AG08395 (cell line): ENCODE measurements at places on chromosomes 16 and 17.

- DNase-seq, result no peak
Observed at GRCh38 chr17:43813386-43813785, 19.6 kb downstream of the MPP3 start.

DNA sequence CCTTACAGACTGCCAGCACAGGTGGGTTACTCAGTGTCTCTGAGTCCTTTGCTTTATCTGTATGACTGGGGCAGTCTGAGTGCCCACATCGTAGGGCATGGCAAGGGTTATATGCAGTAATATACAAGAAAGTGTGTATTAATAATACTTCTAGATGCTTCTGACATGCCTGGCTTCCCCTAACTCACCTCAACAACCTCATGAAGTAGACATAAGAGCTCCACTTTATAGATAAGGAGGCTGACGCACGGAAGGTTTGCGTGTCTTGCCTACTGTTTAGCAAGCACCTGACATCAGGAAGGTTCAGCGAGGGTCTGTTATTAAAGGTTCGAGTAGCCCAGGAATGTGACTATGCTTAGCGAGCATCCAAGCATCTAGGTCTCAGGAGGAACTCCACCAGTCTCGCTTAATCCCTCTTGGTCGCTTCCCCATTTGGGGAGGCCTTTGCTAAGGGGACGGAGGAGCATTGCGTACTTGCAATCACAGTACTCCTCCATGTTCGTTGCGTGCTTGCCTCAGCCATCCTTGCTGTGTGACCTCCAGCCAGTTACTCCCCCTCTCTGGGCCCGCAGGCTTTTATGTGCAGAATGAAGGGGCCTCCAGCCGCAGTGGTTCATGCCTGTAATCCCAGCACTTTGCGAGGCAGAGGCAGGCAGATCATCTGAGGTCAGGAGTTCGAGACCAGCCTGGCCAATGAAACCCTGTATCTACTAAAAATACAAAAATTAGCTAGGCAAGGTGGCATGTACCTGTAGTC is 1.6 kb downstream of the KCNG4 start:
- DNase-seq, result no peak

DNA sequence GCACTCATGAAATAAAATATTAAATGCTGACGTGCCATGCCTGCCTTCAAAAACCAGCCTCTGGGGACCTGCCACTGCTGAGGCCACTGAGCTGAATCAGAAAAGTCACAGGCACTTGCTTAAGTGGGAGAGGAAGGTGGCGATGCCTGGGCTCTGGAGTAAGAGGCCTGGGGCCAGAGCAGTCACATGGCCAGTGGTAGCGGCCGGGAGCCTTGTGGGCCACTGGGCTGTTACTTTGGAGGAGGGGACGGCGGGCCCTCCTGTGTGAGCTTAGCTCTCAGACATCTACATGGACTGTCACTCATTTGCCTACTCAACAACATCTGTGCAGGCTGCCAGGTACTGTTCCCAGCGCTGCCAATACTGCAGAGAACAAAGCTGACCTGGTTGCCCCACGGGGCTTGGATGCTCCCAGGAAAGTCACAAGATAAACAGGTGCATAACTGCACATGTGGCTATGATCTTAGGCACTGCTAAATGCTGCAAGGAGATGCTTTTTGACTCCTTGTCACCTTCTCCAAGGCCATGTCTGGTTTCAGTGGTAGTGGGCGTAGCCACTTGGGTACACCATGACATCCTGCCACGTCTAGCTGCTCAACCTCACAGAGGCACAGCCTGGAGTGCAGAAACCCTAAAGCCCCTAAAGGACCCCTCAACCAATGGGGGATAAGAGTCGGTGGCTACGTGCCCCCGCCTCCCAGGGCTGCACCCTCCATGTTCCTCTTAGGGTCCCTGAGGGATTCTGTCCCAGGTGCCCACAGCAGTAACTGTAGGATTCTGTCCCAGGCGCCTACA is 11.6 kb downstream of the COTL1 start:
- DNase-seq, result no peak

DNA sequence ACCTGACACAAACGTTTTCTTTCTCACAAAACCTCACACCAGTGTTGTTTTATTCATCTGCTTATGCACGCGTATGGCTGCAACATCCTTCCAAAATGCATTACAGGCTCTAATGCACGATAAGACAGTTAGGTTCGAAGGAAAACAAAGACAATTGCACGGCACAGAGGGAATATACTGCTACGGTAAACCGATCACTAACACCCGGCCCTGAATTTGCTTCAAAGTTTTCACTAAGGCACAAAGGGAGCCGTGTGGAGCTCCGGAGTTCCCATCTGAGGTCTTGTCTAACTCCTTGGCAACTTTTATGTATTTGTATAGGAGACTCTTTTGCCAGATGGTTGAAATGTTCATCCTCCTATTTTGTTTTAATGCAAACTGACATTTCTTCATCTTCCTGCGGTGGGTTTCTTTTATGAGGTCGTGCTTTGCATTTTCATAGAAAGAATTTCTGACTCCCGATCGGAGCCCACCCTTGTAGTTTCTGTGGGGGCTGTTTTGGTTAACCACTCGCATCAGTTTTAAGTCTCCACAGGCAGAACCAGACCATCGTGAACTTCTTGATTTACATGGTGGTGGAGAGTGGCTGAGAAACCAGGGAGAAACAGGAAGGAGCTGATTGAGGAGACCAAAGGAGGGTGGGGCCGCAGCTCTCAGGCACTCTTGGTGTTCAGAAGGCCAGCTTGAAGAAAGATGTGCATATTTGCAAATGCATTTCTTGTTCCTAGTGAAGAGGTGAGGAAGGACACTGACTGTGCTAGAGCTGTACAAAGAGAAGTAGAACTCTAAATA is 516.8 kb downstream of the MAF start:
- no peak for DNase-seq

GRCh38 chr17:77287432-77288068 is 146.8 kb downstream of the SEC14L1 start:
- peak; percentile 93 for DNase-seq

DNA sequence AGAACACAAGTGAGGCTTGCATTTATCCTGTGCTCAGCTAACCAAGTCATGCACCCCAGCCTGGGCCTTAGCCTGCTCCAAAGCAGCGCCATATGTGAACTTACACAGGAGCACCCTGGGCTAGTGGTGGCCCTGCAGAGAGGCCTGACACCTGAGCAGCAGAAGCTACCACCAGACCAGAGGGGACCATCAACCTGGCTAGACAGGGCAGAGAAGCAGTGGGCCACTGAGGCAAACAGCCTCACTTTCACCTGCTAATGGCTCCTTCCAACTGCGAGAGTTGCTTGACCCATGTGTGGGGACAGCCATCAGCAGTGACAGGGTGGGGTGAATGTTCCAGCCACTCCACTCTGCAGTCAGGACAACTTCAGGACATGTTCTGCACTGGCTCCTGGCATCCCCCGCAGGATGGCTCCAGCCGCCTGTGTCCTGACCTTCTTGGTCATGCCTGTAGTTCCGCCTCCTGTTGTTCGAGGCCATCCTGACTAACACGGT is 2.9 kb upstream of the C16orf95 start:
- no peak for DNase-seq

DNA sequence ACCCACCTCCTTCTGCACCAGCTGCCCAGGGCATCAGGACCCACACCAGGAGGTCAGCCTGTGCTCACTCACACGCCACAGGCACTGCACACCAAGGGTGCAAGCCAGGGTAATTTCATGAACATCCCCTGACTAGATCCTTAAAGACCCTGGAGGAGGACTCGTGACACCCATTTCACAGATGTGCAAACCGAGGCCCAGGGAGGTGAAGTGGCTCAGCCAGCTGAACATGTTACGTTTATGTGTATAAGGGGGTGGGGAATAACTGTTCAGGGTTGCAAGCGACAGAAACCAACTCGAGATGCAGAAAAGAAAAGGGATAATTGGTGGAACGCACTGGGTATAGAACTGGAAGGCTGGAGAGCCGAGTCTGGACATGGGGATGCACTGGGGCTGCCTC is 138.1 kb upstream of the FOXF1 start:
- DNase-seq, result no peak

- DNase-seq, result no peak
Observed at GRCh38 chr16:20768121-20768520, 4.3 kb downstream of the ACSM3 start.

DNA sequence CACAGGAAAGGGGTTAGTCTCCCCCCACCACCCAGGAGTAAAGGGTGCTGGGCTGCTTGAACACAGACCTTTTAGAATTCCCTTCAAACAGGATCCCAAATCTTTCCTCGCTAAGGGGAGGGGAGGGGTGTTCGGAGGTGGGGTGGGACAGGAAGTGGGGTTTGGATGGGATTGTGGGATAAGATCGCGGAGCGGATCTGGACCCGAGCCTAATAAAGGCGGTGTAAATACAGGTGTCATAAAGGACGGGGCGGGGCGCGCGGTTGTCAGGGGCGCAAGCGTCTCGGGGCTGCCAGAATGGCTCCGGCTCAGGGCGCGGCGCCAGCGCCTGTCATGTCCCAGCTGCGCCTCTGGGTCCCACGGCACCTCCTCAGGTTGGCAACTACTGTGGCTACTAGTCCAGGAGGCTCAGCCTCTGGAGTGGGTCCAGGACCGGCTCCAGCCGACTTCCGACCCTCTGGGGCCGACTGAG is 59.8 kb upstream of the FBXO47 start:
- peak; percentile 28 for DNase-seq

DNA sequence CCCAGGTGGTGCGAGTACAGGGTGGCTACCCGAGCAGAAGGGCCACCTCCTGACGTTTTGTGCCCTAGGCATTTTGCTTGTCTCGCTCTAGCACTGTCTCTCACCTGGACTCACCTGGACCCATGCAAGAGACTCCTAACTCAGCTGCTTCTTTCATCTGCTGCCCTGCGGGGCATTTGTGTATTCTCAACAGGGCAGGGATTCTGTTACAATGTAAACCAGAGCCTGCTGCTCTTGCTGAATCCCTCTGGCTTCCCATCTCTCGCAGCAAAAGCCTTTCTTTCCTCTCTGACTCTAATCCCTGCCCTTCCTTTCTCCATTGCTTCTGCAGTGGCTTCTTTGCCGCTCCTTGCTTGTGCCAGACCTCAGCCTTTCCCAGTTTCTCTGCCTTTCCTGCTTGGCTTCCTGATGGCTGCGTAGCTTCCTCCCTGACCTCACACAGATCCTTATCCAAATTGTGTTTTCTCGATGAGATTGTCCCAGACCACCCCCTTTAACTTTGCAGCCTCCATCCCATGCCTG is 10.2 kb downstream of the ARSG start:
- DNase-seq, result no peak

GRCh38 chr17:78748048-78748729 is 33.9 kb downstream of the CYTH1 start:
- no peak for DNase-seq

DNA sequence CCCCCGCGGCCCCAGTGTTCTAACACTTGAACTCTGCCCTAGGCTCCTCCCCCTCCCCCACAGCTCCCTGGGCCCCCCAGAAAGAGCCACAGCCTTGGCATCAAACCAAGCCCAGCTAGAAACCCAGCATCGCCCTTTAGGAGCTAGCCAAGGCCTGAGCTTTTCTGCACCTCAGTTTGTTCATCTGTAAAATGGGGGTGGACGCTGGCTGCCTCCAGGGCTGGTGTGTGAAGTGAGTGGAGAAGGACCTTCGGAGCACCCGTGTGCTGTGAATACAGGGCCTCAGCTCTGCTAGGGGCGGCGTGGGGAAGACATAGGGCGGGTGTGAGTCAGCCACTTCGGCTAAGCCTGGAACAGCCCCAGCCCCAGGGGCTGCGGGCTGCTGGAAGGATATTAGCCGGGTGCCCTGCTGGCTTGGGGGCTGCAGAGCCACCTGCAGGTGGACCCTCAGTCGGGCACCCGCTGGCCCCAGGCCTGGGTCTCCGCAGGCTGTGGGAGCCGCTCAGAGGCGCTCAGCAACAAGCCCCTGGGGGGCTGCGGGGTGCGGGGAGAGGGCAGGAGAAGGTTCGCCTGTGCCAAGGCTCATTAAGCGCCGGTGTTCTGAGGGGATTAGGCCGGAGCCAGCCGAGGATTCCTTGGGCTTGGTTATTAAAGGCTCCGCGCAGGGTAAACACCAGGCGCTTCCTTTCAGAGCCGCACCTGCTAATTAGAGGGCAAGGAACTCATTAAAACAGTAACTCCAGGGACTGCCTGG is 217.0 kb upstream of the CIBAR2 start:
- DNase-seq, result no peak

GRCh38 chr16:49520492-49521038 is 147.0 kb downstream of the C16orf78 start:
- no peak for DNase-seq

- DNase-seq, result no peak
Observed at GRCh38 chr16:19666477-19666876, 51.5 kb downstream of the KNOP1 start.

GRCh38 chr17:43410557-43411368 is 12.0 kb downstream of the ARL4D start:
- DNase-seq, result no peak

GRCh38 chr17:50396261-50397110 is 837 bp downstream of the LRRC59 start:
- DNase-seq, result peak; percentile 76

- peak; percentile 85 for DNase-seq
Observed at GRCh38 chr17:491086-492021, 138.7 kb upstream of the RPH3AL start.

DNA sequence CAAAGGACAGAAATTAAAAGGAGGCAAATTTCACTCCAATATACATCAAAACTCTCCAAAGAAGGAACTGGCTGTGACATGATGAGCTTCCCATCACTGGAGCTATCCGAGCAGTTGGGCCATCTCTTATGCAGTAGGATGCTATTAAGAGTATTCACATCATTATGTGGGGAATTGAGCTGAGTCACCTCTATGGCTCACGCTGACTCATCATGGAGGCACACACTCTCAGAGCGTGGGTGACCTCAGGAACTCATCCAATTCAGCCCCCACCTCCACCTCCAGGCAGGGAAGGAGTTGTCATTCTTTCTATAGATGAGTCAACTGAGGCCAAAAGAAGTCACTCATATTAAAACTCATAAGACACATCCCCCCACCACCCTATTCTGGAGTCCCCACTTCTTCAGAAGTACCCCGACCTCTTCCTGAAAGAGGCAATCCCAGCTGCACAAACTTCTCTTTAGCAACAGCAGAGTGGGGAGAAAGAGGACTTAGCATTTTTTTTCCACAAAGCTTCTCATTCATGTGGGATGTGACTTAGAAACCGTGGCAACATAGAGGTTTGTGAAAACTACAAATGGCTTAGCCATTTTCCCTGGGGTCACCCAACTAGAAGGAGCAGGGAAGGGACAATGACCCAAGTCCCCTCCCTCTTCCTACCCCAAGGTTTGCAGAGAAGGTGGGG is 32.5 kb downstream of the ABCC12 start:
- peak; percentile 98 for DNase-seq

DNA sequence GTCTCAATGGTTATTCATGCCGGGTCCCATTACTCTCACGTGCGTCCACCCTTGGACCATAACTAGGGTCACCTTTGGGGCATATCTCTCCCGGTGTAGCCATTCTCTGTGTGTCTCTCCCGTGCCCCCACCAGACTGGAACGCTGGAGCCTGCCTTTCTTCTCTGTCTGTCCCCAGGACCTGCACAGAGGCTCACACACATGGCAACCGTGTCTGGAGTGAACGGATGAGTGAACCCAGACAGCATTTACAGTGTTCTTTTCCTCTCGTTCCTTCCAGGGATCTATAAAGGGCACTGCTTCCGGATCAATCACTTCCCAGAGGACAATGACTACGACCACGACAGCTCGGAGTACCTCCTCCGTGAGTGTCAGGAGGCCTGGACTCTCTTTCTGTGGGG is 26.4 kb upstream of the CACNG1 start:
- DNase-seq, result no peak

- peak; percentile 65 for DNase-seq
Observed at GRCh38 chr17:31738996-31739699, 119.9 kb downstream of the COPRS start.
